ENCODE measurements at places on chromosomes 12 and 14.

DNA sequence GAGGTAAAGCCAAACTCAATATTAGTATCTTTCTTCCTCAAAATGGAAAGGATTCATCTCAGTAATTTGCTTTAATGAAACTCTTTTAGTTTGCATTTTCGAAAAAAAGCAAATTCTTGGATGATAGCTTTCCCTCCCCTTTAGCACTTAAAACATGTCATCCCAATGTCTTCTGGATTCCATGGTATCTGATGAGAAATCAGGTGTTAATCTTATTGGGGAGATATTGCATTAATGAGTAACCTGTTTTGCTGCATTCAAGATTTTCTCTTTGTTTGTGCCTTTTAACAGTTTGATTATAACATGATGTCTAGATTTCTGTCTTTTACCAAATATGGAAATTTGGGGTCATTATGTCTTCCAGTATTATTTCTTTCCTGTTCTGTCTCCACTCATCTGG lies 405.1 kb upstream of the FOXG1 start:
- DNase-seq: no peak

DNA sequence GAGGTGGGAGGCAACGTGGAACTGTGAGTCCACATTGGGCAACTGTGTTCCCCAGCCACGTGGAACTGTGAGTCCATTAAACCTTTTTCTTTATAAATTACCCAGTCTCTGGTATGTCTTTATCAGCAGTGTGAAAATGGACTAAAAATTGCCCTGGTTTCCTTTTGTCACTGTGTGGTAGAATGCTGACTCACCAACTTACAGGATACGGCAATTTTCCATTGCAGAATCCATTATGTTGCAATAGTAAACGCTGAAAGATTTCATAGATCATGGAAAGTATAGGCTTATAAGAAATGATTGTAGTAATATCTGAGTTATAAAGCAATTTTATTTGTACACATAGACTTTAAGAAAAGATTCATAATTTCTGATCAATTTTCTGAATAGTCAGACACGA lies 93.0 kb downstream of the GTF2A1 start:
- DNase-seq: no peak

GRCh38 chr12:119710965-119711551 lies 43.1 kb downstream of the PRKAB1 start:
- no peak for DNase-seq

DNA sequence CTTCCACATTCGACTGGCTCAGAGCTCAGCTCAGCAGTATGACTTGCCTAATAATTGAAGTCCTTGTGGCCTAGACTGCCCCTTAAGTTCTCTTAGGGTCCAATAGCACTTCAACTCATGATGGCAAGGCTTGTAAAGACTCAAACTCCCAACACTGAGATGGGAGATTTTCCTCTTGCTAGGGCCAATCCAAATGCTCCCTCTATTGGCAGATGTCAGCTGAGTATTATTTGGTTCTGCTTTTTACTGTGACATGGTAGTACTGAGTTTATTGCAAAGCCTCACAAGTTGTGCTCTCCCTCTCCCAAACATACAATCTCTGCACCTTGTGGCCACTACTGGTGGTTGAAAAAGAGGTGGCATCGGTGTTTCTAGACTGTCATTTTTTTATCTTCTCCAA lies 164.2 kb downstream of the ALG10 start:
- DNase-seq: no peak

GRCh38 chr14:96951511-96951910 lies 154.3 kb downstream of the VRK1 start:
- peak; percentile 2 for DNase-seq

GRCh38 chr12:16606991-16607390 lies 1.0 kb upstream of the LMO3 start:
- no peak for DNase-seq

DNA sequence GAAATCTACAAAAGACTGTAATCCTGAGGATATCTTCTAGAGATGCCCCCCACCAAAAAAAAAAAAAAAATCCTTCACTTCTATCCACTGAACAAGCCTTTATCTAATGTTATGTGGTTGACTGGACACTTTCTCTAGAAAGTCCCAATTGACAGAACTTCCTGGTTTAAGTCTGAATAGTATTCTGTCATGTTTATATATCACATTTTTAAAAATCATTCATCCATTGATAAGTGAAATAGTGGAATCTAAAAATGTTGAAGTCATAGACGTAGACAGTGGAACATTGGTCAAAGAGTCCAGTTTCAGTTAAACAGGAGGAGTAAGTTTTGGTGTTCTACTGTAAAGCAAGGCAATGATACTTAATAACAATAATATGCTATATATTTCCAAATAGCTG lies 297.0 kb downstream of the SSPN start:
- no peak for DNase-seq

GRCh38 chr14:24674204-24674970 lies 40.4 kb upstream of the GZMB start:
- no peak for DNase-seq

GRCh38 chr12:90936230-90937005 lies 18.6 kb downstream of the CCER1 start:
- no peak for DNase-seq

DNA sequence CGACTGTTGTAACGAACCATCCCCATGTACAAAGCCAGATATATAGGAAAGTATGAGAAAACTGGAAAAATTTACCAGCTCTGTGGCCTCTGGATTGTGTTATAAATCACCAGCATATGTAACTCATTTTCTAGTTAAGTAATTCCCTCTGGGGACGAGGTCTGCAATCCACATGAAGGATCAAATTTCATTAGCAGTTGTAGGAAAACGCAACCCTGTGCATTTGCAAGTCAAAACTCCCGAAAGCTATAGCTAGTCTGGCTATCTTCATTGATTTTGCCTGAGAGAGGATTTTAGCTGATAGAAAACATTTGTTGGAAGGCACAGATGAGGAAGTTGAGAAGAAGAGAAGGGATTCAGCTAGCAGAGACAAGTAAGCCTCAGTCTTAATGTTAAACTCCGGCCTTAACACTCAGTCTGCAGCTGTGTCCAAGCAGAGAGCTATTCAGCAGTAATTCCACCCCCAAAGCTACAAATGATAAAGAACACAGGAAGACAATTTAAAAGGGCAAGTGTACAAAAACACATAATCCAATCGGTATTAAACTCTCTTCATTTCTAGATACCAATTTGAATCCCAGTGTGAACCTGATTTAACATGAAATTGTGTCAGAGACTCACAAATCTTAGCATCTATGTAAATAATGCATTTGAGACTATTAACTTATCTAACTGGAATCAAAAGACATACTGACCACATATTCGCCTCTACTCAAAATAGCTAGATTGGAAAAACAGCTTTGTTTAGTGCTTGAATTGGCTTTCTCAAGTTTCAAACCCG lies 54.2 kb upstream of the CERS5 start:
- DNase-seq: peak; percentile 96

- peak; percentile 90 for DNase-seq
Measured at GRCh38 chr12:30719060-30719459, 23.4 kb upstream of the IPO8 start.

GRCh38 chr12:95440401-95440800 lies 33.6 kb upstream of the METAP2 start:
- peak; percentile 61 for DNase-seq

- DNase-seq: peak; percentile 89
Measured at GRCh38 chr12:68358532-68359485, 26.6 kb upstream of the MDM1 start.

DNA sequence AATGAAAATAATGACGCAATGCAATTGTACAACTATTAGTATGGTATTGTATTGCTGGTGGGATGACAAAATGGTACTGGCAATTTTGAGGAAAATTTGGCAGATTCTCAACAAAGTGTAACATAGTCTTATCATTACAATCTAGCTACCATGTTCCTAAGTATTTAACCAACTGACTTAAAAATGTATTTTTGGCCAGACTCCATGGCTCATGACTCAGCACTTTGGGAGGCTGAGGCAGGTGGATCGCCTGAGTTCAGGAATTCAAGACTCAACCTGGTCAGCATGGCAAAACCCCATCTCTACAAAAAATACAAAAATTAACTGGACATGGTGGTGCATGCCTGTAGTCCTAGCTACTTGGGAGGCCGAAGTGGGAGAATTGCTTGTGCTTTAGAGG lies 1409.5 kb downstream of the AACS start:
- DNase-seq: no peak

DNA sequence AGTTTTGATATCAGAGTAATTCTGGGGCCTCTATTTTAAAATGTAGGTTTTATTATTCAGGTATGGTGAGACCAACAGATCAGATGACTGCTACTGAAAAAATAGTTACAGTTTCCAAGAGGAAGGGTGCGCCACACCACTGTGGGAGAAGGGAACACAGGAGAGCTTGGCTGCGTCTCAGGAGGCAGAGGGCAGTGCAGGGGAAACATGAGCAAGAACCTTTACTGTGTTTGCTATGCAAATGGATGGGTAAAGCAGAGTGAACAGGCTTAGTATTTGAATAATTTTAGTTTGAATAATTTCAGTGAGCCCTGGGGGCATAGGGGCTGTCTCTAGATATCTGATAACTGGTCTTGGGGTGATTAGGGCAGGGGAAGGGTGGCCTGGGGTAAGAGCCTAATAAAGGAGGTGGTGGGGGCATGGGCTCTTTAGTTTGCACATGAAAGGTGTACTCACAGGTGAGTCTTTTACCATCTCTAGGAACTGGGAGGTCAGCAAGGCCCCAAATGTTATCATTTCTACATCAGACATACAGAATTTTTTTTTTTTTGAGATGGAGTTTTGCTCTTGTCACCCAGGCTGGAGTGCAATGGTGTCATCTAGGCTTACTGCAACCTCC lies 196.8 kb upstream of the NEDD1 start:
- peak; percentile 4 for DNase-seq

- DNase-seq: no peak
Measured at GRCh38 chr12:26783131-26783526, 49.9 kb downstream of the ITPR2 start.

DNA sequence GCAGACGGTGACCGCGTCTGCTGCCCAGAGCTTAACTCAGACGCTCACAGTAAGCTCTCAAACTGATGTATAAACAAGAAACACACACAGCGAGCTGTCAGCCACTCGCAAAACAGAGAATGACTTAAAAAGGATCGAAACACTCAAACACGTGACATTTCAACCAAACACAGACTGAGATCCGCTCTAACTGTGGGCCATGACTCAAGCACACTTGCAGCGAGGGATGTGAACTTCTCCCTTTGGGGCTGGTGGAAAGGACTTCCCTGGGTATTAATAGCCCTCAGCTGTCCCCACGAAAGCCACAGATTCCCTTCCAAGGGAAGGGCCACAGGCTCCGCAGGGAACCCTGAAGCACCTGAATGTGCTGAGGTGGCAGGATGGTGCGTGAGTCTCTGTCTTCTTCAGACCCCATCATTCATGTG lies 29.1 kb downstream of the CCDC88C start:
- DNase-seq: no peak

- no peak for DNase-seq
Measured at GRCh38 chr12:57072661-57073060, 5.9 kb downstream of the NEMP1 start.

GRCh38 chr12:46950094-46950493 lies 124.3 kb upstream of the SLC38A4 start:
- DNase-seq: no peak

DNA sequence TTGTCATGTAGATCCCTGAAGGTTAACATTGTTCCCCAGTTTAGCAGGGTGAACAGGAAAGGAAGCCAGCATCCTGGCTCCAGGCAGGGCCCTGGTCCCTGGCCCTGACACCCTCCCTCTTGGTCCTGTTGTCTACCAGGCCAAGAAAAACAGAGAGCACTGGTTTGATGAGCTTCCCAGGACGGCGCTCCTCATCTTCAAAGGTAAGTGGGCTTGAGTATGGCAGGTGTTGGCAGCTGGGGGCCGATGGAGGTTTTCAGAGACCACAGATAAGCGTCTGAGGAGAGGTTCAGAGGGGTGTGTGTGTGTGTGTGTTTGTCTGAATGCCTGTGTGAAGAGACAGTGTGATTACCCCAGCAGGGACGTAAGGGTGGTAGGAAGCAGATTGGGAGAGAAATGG lies 56.3 kb downstream of the SLC8B1 start:
- no peak for DNase-seq

DNA sequence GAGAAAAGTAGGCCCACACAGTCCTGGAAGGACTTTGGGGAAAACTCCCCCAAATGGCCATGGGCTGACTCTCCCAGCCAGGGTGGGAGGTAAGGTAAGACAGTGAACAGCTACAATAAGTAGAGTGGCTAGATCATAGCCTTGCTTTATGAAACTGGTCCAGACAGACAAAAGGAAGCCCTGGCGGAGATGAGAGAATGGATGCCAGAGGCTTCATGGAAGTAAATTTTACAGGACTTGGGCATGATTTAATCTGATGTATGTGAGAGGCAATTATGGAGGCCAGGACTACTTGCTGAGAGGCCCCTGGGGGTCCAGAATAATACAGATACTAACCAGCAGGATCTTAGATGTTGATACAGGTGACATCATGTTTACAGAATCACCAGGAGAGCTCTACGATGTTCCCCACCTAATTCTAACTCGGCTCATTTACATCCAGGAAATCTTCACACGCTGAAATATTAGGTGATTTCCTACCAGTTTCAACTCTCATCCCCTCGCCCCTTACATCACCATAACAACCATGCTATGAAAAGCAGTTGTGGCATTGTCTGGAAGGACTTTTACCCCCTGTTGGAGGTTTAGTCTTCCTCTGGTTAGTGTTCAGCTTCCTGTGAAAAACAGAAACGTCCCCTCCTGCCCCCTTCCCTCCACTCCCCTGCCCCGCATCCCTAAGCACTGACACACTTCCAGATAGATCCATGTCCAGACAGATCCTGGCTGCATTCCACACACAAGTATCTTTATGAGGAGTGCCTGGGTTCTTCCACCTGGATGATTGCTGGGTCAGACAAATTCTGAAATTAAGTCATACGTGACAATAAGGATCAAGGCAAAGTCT lies 39.5 kb upstream of the NT5DC3 start:
- peak; percentile 16 for DNase-seq

DNA sequence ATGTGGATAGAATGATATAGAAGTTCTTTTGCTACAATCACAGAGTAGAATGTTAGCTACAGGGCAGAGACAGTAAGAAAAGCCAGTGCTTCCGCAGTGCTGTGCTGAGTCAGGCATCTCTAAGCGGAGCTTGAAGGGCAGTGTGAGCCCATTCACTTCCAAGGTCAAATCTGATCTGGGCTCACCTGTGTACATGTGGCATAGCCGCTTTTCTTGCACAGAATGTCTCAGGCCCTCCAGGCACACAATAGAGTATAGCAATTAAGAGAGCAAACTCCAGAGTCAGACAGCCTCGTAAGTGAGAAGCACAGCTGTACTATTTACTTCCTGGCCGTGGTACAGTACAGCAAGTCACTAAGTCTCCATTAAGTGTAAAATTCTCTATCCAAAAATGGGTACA lies 26.8 kb downstream of the CORO1C start:
- no peak for DNase-seq

- DNase-seq: no peak
Measured at GRCh38 chr12:62646566-62646965, 179.9 kb downstream of the MON2 start.

DNA sequence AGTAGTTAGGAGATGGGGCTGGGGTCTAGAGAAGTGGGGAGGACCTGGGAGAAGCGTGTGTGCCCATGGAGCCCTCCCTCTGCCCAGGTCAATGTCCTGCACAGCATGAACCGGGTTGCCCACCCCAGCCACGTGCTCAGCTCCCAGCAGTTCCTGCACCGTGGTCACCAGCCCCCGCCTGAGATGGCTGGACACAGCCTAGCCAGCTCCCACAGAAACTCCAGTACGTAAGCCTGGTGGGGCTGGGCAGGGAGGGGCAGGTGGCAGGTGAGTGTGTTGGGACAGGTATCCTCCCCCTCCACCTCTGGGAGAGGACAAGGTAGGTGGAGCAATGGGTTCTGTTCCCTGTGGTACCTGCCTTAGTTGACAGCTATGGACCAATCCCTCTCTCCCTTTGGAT lies 20.7 kb downstream of the CLSTN3 start:
- DNase-seq: no peak

- no peak for DNase-seq
Measured at GRCh38 chr12:47782372-47782770, 9.3 kb downstream of the SLC48A1 start.
